ENCODE measurements at places on chromosomes 5 and 9. TPM values are rescaled to one million over a fixed set of nuclear protein-coding genes. Genes with fewer than 3 reads are reported as not detected.

The PLAC8L1 gene
- 0.62 TPM for total RNA-seq

The GLDC gene
- 0.24 TPM for total RNA-seq

- no peak for DNase-seq
Observed at GRCh38 chr5:83510260-83510659, 38.7 kb downstream of the VCAN start.

- DNase-seq = no peak
Observed at GRCh38 chr5:149802008-149802680, 72.0 kb downstream of the PPARGC1B start.

- no peak for DNase-seq
Observed at GRCh38 chr5:14501353-14502293, 80.0 kb upstream of the OTULINL start.

Measured in left cardiac atrium (tissue), 4 donors.